ENCODE measurements at places on chromosomes 6 and 20.

DNA sequence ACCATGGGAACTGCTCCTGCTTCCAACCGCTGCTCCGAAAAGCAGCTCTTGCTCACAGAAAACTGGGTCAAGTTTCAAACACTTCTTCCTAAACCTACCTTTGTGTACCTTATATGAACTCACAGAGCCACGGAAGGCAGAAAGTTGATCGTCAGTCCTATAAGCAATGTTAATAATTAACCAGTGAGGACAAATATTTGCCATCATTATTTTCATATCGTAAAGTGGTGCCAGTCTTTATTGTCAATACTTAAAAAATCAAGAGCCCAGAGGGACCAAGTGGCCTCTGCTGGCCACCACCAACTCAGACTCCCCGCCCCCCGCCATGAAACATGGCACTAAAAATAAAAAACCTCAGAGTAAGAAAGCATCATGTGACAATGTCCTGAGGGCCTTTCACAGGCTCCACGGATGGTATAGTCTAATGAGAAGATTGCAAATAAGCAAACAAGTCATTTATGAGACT lies 9.1 kb upstream of the PBOV1 start:
- DNase-seq = no peak

- DNase-seq = no peak
These were observed 31.3 kb upstream of the AFDN start for GRCh38 chr6:167795321-167795811.

DNA sequence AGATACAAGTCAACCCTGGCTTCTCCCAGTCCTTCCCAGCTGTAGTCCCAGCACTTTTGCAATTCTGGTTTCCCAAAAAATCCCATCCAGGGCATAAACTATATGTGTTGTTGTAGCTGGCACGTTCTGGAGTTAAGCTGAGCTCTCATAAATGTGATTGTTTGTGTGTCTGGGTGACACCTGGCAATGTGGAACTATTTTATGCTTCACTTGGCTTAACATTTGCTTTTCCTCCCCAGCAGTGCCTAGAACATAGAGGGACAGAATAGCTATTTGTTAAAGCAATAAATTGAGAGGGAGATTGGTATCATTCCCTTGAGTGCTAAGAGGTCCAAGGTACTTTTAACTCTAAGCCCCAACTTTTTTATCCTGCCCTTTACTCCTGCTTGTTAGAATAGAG lies 575.9 kb upstream of the NOX3 start:
- DNase-seq = no peak

GRCh38 chr6:156795825-156796224 lies 18.6 kb downstream of the ARID1B start:
- no peak for DNase-seq

- no peak for DNase-seq
These were observed 9.8 kb downstream of the SYNGAP1 start for GRCh38 chr6:33429750-33430052.

DNA sequence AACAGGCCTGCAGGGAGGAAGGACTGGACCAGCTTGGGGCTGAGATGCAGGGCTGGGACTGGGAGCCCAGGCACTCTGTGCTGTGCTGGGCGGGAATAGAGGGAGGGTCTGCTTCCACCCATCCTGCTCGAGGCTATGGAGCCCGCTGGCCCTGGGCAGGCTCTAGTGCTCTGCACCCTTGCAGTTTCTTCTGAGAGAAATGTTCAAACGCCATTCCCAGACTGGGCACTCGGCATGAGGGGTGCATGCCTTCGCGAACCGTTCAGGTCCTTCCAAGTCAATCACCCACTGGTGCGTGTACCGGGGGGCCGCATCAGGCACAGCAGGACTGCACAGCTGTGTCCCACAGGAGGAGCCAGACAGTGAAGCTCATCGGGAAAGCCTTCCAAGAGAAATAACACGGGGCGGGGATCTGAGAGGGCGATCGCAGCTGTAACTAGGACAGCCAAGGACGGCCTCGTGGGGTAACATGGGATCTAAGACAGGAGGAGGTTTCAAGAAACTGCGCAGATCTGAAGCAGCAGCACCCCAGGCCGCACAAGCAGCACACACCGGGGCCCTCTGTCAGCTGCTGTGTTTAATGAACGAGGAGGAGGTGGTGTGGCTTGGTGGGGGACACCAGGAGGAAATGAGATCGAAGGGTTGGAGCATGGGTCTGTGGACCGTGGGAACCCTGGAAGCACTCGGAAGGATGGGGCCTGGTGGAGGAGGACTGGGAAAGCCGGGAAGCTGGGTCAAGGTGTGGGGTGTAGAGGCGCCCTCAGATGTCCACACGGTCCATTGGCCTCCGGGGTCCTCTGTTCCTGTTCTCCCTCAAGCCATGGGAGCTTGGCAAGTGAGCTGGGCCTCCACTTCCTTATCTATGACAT lies 26.1 kb upstream of the PYGB start:
- DNase-seq = no peak

DNA sequence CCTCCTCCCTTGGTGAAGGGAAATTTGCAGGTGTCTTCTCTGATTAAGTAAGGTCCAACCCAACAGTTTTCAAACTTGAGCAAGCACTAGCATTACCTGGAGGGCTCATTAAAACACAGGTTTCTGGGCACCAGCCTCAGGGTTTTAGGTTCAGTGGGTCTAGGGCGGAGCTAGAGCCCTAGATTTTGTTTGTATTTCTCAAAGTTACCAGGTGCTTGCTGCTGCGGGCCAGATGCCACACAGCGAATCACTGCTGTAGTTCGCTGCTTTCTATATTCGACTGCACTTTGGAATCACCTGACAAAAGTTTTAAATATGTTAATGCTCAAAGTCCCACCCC lies 869 bp downstream of the COL21A1 start:
- DNase-seq = no peak

- DNase-seq = no peak
These were observed 2.0 kb upstream of the DDR1 start for GRCh38 chr6:30882204-30882758.

DNA sequence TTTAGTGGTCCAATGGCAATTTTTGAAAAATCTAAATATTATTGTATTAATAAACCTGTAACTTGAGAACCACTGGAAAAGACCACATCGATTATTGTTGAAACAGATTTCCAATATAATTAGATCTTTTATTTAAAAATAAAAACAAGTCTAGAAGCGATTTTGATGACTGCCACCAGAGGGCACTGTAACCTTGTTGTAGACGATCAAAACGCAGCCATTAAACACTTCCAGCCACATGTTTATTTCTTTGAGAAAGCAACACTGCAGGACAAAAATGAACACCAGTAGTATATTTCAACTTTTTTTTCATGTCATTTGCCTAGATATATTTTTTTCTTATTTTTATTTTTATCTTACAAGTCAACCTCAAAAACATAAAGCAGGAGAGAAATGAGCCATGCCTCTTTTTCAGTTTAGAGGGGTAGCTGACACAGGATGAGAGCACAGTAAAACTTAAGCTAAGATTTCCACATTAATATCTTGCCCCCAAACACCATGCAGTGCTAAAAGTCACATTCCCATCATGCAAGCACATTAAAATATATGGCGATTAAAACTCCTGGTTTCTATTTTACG lies 115.4 kb downstream of the OPRM1 start:
- peak; percentile 75 for DNase-seq

DNA sequence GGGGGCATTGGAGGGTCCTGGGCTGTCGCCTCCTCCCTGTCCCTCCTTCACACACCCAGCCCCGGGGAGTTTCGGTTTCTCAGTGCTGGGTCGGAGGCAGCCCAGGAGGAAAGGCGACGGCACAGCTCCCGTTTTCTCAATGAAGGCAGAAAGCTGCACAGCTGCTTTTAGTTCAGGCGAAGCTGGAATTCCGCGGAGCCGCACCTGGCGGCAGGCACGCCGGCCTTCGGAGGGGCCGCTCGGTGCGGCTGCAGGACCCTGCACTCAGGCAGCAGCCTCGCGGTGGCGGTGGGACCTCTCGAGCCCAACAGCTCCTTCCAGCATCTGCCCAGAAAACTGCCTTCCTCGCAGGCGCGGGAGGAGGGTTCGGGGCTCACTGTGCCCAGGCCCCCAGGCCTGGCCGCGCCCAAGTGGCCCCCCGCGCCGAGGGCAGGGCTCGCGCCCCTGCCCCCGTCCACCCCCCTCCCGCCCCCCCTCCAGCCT lies 4.6 kb downstream of the FOXQ1 start:
- DNase-seq = peak; percentile 21

- DNase-seq = no peak
These were observed 110.6 kb downstream of the PREX1 start for GRCh38 chr20:48717095-48717672.

GRCh38 chr20:2576317-2576727 lies 39.9 kb downstream of the TMC2 start:
- peak; percentile 76 for DNase-seq

- DNase-seq = no peak
These were observed 92.7 kb downstream of the SASH1 start for GRCh38 chr6:148435386-148435785.

DNA sequence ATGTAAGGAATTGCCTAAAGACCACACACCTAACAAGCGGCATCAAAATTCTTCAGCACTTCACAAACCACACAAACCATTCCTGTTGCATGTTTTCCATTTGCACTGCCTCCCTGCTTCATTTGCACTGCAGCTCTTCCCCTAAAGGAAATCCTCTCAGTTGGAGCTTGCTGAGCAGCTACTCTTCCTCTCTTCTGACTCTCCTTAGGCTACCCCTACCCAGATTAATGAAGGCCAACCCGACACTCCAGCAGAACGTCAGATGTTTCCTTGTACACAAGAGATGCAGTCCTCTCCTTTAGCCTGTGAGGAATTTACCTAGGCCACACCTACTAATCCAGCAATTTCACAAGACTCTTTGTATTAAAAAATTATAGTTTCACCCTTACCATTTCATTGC lies 8.1 kb downstream of the BEND6 start:
- no peak for DNase-seq

DNA sequence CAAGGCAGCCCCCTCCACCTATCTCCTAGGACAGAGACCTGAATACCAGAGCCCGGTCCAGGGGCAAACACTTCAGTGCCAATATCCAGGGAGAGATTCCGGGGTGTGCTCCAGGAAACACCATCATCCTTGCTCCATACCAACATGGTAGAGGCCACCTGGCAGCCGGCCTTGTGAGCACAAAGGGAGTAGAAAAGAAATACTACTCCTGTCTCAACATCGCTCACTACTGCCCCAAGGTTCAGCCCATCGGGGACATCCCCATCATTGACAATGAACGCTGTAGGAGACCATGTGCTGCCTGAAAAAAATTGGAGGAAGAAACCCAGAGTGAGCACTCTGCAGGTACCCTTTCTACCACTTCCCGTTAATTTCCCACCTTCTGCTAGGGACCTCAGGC lies 1.5 kb downstream of the NEU1 start:
- DNase-seq = no peak

DNA sequence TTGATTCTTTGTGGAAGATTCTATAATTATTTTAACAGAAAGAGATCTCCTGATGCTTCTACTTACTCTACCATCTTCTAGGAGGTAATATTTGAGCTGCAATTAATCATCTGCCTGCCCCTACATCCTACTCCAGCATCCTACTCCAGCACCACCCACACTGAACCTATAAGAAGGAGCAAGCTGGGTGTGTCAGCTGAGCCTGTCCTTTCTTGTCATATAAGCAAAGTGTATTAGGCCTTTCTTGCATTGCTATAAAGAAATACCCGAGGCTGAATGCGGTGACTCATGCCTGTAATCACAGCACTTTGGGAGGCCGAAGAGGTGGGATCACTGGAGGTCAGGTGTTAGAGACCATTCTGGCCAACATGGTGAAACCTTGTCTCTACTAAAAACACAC lies 84.2 kb upstream of the ARG1 start:
- no peak for DNase-seq

GRCh38 chr20:25584905-25585704 lies at the start of gene NINL:
Gene NINL, minus strand, starts transcription at chr20:25585531. Its CDS starts 58,944 bp downstream, at chr20:25526587.
- peak; percentile 89 for DNase-seq

DNA sequence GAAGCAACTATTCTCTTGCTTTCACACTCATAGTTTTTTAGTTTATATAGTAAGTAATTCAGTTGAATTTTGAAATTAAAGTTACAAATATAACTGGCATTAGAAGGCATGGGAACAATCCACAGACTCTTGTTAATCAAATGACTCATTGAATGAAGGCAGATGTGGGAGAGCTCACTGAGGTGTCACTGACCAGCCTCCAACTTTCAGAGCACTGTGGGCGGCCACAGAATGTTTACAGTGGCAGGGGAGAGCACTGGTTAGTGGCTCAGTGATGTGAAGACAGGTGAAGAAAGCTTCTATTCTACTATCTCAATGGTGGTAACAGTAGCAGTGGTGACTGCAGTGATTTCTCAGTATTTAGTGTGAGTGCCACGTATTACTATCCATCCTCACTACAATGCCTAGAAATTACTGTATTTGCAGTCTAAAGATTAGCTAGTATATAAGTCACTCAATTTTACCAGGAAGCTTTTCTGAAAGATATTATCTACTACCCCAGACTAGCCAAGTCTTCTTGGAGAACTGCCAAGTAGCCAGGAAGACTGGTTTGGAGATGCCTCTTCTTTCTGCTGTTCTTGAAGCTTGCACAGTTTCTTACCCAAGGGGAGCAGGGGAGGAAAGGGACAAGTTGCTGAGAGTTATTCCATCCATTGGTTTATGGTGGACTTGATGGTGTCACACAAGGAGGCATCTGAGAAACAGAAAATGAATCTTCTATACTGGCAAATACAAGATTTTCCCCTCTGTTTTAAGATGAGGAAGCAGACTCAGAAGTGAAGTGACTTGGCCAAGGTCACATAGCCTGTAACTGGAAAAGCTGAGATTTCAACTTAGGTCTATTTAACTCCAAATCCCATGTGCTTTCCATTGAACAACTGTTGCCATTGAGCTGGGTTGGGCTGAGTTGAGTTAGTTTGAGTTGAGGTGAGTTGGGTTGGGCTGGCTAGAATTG lies 231.2 kb downstream of the ANKRD60 start:
- no peak for DNase-seq

- DNase-seq = no peak
These were observed 166.6 kb downstream of the PDSS2 start for GRCh38 chr6:107292715-107293271.

DNA sequence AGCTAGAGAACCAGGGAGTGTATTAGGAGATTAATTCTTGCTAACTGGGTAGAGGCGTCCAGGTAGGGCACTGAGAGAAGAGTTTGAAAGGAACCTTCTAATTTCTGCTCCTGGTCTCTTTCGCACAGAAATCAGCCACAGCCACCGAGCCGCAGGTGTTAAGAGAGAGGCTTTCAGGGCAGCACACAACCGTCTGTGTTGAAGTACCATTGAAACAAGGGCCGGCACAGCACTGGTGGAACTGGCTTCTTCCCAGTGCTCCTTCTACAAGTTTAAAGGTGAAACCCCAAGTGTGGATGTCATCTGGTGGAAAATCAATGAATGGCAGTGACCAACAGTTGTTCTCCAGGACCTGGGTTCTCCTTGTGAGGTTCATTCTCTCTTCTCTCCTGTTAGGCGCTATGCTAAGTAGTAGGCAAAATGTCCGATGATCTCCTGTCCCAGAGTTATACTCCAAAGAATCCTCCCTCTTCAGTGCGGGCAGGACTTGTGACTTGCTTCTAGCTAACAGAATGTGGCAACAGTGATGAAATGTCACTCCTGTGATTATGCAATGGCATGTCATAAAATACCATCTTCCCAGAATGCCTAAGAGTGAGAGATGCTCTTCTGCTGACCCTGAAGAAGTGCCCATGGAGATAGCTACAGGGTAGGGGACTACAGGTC lies 15.0 kb upstream of the RIN2 start:
- peak; percentile 67 for DNase-seq

GRCh38 chr20:39632176-39632575 lies 670.0 kb downstream of the DHX35 start:
- no peak for DNase-seq

GRCh38 chr6:80226151-80226550 lies 119.7 kb downstream of the BCKDHB start:
- no peak for DNase-seq

GRCh38 chr6:76615395-76615794 lies 542.9 kb upstream of the IMPG1 start:
- no peak for DNase-seq

GRCh38 chr6:24915641-24916040 lies 20.1 kb downstream of the RIPOR2 start:
- no peak for DNase-seq

All from A673 (cell line).